Right ventricle myocardium superior (tissue), 1 donor: ENCODE measurements at places on chromosomes 4 and X.

- no peak for DNase-seq
These were observed 333.2 kb upstream of the ATOH1 start for GRCh38 chr4:93495346-93495745.

DNA sequence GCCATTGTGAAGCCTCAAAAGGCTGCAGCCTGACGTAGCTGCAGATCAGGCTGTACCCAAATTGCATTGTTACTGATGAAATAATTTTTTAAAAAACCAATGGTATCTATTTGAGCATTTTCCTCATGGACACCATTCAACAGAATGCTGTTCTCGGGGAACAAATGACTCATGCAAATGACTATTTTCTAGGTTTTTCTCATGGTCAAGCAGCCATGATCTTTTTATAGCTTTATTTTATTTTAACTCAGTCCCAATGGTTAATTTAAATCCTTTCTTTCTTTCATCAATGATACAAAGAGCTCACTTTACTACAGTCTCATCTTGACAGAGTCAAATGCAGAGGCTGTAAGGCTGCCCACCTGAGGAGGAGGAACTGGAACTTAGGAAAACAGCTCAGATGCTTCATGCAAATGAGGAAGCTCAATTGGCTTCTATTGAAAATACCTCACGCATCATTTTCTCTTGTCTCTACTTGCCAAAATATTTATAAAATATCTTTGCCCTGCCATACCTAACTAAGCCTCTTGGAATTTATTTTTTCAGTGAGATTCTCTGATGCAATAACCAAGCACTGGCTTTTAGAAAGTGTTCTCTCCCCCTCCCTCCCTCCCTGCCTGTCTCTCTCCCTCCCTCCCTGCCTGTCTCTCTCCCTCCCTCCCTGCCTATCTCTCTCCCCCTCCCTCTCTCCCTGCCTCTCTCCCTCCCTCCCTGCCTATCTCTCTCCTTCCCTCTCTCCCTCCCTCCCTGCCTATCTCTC is 81.0 kb downstream of the SORBS2 start:
- no peak for DNase-seq

DNA sequence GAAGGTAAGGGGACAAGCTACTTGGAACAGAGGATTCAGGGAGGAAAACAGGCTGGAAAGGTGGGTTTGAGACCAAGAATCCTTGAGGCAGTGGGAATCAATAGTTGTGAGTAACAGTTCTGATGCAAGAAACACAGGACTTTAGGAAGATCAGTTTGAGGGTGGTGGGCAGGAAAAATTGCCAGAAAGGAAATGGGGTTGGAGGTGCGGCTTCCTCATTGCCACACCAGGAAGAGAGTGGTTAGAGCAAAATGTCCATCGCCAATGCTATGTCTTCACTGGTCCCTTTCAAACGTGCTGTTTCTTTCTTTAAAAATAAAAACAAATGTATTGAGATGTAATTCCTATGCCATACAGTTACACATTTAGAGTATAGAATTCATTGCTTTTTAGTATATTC is 57.1 kb upstream of the NOCT start:
- DNase-seq = no peak

DNA sequence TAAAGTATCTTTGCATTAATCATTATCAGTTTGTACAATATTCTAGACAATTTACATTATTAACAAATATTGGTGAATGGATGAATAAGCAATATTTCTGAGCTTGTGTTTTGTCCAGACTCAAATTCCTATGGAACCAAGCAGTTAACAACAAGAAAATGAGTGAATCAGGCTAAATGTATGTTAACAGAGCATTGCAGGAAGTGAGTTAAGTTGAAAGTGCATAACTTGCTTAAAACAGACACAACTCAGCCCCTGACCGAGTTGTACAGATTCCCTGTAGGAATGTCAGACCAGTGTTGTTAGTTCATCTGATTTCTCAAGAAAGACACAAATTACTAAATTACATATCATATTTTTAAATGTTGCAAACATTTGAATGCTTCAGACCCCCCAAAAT is 23.7 kb upstream of the CSN1S1 start:
- no peak for DNase-seq

DNA sequence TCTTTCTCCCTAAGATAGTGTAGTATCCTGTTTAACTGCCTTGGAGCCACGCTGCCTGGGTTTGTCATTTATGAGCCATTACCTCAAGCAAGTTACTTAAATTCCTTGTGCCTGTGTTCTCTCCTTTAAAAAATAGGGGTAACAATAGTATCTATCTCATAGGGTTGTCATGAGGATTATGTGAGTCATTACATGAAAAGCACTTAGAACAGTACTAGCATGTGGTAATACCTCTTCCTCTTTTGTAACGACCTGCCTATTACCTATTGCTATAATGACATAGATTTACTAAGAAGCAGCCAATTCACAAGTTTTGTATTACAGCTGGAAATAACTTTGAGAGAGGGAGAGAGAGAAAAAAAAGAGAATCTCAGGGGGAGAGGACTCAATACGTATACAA is 834.7 kb downstream of the RAPGEF2 start:
- DNase-seq = no peak

DNA sequence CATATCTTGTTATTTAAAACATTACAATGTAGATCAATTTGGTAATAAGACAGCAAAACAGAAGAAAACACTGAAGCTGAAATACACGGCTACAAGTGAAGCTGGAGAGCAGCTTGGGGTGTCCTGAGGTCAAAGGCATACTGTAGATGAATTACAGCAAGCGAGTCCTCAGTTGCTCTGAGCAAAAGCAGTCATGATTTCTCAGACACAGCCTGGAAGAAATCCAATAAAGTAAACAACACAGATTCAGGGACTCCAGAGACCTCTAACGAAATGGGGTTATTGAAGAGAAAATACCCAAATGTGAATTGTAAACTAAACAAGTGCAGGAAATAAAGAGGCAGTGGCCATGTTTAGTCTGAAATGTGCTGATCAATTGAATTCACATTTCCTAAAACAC is 324.4 kb downstream of the CAMK2D start:
- no peak for DNase-seq

- no peak for DNase-seq
These were observed 114.6 kb downstream of the DDIT4L start for GRCh38 chr4:100075486-100076270.

GRCh38 chrX:118523920-118524319 is 28.3 kb downstream of the DOCK11 start:
- DNase-seq = no peak

GRCh38 chr4:142815834-142816233 is 30.3 kb downstream of the INPP4B start:
- no peak for DNase-seq

- DNase-seq = no peak
These were observed 12.9 kb upstream of the BMP2K start for GRCh38 chr4:78763251-78763650.

DNA sequence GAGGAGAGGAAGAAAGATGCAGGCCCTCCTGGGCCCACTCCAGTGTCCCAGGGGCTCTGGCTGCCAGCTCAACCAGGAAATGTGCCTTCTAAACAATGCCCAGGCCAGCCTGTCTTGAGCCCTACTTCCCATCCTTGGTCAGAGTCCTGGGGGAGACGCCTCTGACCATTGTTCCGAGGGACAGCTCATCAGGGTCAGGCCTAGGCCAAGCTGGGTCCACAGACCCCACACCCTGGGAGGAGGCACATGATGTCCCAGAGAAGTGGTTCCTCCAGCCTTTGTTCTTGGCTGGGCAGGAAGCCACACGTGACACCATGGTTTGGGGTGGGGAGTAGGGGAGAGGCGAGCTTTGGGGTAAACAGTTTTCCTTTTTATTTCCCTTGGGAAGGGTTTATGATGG is 102.5 kb downstream of the EFNB1 start:
- DNase-seq = peak; percentile 46

- DNase-seq = no peak
These were observed 134.0 kb upstream of the SMAD1 start for GRCh38 chr4:145347684-145348083.

DNA sequence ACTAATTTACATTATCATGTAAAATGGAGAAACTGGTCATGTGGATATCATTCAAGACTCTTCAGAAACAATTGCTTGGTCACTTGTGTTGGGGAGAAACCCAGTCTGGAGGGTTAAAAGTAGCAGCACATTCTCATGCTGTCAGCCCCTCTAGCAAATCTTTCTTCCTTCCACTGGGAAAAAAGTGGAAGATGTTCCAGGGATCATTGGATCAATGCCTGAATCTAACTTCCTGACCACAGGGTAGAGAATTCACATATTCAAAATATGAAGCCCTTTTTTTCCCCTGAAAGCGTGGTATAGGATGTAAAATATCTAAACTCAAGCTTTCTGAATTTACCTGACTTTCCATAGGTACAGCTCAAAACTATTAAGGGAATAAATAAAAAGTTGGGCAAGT is 98.0 kb downstream of the CXCL13 start:
- no peak for DNase-seq

DNA sequence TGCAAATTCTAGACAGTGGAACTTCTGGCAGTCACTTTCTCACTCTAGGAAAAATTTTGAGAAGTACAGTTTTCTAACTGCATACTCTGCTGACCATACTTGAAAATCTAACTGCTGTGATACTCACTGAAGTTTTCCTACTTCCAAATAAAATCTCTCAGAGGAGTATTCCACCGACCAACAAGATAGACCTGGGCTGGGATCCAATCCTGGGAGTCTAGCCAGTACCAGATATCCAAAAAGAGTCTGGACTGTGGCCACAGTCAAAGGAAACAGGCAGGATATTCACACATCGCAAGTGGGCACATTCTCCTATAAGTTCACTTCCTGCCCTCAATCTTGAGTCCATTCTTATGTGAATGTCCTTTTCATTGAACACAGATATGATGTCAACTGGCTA is 1138.7 kb upstream of the PCDH7 start:
- DNase-seq = no peak

- DNase-seq = no peak
These were observed 216.6 kb downstream of the DCTD start for GRCh38 chr4:182700362-182701160.

GRCh38 chr4:144645631-144646522 is at the start of gene HHIP:
HHIP (plus strand) TSS chr4:144646156; CDS start chr4:144646676, 520 bp downstream.
- DNase-seq = peak; percentile 48

DNA sequence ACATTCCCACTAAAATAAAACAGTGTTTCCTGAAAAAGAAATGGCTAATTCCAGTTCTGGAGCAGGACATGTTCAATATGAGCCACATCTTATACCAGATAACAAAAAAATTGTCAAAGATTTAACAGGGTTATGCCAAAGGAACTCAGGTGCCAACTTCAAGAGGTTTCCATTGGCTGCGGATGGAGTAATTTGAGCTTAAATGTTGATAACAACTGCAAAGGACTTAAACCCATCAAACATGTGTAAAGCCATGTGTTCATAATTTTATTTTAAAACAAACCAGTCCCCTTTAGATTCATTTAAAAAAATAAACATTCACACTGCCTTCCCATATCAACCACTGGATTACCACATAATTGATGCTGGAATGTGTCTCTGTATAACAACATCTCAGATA is 156.4 kb upstream of the PCDH18 start:
- DNase-seq = no peak

DNA sequence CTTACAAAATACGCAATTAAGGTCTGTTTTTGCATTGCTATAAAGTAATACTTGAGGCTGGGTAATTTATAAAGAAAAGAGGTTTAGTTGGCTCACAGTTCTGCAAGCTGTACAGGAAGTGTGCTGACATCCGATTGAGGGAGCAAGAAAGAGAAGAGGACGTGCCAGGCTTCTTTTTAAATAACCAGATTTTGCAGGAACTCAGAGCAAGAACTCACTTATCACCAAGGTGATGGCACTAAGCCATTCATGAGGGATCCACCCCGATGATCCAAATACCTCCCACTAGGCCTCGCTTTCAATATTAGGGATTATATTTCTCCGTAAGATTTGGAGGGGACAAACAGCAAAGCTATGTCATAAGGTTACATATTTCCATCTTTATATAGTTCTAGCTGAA is 456.7 kb downstream of the GLUD2 start:
- DNase-seq = no peak

GRCh38 chrX:9966775-9967408 is at the start of gene CLDN34:
CLDN34 (plus strand) TSS chrX:9967358; CDS start chrX:9967358, 0 bp downstream.
- no peak for DNase-seq

GRCh38 chrX:2516623-2517022 is 15.8 kb upstream of the DHRSX start:
- DNase-seq = no peak

DNA sequence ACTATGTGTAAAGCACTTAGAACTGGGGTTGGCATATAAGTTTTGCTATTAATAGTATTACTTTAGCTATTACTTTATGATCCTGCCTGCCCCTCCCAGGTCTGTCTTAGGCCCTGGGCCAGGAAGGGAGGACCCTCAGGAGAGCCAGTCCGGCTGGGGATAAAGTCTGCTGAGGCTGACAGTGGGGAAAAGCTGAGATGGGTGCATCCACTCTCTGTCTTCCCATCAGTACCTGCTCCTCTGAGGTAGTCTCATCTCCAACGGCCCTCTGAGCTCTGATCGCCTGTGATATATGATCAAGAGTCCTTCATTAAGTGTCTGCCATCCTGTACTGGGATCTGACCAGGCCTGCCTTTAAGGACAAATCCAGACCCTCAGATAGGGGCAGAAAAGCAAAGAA is 156.5 kb upstream of the PJA1 start:
- DNase-seq = no peak

DNA sequence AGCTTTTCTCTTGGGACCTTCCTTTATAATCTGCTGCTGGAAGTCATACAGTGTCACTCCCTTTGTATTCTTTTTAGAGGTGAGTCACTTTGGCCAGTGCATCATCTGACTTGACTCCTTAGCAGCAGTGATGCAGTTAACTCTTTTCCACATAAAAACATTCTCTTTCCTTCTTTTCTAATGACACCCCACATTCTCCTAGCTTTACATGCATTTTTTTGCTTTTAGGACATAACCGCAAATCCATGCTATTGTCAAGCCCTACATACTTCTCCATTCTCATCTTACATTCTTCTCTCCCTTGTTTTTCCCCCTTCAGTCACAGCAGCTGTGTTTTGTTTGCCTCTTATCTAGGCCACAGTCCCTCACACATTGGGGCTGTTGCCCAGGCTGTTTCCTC is 55.1 kb downstream of the ZNF330 start:
- no peak for DNase-seq

- no peak for DNase-seq
These were observed 183.5 kb downstream of the ZC4H2 start for GRCh38 chrX:64792598-64793337.

GRCh38 chr4:129614611-129615010 is 518.7 kb downstream of the C4orf33 start:
- DNase-seq = peak; percentile 23

GRCh38 chr4:184401397-184402171 is 72.8 kb downstream of the IRF2 start:
- no peak for DNase-seq

- no peak for DNase-seq
These were observed 685.8 kb downstream of the GABRG1 start for GRCh38 chr4:45438047-45438446.

DNA sequence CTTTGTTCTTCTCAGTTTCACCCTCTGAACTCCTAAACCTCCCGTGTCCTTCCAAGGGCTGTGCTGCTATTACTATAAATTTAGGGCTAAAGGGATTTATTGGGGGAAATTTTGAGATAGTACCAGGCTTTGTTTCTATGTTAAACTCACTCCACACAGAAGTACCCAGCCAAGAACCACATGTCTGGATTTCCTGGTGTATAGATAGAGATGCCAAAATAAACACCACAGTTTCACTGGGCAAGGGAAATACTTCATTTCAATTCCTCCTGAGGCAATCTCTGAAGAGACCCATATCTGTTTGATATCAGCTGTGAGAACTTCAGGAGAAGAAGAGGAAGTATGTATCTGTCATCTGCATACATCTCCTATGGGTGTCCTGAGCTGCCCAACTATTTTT is 21.7 kb upstream of the CLNK start:
- DNase-seq = no peak

- DNase-seq = no peak
These were observed 3.1 kb downstream of the PHEX start for GRCh38 chrX:22035236-22035635.

- no peak for DNase-seq
These were observed 86.9 kb upstream of the PHOX2B start for GRCh38 chr4:41835321-41835995.
